ENCODE measurements at places on chromosomes 7 and 10.

- no peak for DNase-seq
These were observed 15.3 kb downstream of the ST7 start for GRCh38 chr7:116968631-116969030.

DNA sequence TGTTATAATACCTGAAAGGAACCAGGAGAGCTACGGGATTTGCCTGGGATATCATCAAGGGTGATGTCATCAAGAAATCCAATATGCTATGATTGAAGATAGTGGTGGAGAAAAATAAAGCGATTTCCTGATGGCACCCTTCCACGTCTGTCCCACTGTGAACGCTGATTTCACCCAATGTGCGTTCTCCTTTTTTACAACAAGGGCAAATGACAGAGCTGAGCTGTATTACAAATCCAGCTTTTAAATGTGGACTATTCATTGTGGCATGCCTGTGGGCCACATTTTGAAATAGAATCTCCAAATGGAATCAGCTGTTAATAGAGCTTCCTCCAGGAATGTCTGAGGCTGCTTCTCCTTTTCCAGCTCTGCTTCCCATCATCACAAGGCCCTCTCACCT, 23.3 kb downstream of the SLC13A4 start:
- DNase-seq = no peak

GRCh38 chr10:101062232-101063049, 652 bp downstream of the KAZALD1 start:
- DNase-seq = no peak

- DNase-seq = no peak
These were observed 1157.4 kb upstream of the AUTS2 start for GRCh38 chr7:68440866-68441265.

DNA sequence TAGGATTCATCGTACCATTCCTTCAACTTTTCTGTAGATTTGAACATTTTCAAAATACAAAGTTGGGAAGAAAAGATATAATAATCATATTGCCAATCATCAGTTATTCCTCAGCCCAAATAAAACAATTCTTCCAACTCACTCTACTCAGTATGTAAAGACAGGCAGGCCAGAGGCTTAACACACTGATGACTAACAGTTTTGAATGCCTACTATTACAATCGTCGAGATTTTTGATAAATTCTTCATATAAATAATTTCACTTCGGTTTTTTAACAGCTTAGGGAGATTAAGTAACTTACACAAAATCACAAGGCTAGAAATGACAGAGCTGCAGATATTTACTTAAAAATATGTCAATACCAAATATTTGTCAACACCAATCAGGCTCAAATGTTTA, 17.6 kb downstream of the CYTH3 start:
- no peak for DNase-seq

- DNase-seq = no peak
These were observed 808.9 kb downstream of the CCSER2 start for GRCh38 chr10:85137253-85137652.

DNA sequence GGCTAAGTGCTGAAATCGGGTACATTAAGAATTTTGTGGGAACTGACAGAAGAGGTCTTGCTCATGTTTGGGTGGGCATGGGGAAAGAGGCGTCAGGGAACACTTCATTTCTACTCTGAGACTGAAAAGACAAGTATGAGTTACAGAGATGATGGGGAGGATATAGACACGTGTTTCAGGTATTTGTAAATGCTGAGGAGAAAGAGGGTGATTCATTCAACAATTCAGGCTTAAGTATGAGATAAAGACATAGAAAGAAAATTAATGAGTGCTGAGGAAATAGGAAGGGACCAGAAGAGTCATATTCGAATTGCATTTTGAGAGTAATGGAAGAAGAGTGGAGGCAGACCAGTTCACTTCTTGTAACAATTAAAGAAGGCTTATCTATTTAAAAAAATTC, 143.6 kb downstream of the HBP1 start:
- DNase-seq = no peak

DNA sequence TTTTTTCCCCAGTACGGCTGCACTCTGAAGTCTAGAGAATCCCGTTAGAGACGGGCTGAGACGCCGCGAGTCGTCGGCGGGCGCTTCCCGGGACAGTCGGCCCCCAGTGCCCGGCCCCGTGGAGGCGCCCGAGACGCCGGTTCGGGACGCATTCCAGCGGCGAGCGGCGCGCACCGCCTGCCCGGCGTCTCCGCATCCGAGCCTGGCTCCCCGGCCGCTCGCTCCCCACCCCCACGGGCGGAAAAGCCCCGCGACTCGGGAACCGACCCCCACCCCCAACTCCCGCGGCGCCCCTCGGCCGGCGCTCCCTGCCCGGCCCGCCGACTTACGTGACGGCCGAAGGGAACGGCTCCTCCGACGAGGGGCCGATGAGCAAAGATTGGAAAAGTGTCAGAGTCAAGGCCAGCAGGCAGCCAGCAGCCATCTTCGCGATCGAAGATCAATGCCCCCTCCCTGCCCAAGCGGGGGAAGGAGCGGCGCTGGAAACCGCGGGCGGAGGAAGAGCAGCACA, 486 bp downstream of the CACNA2D1 start:
- no peak for DNase-seq

DNA sequence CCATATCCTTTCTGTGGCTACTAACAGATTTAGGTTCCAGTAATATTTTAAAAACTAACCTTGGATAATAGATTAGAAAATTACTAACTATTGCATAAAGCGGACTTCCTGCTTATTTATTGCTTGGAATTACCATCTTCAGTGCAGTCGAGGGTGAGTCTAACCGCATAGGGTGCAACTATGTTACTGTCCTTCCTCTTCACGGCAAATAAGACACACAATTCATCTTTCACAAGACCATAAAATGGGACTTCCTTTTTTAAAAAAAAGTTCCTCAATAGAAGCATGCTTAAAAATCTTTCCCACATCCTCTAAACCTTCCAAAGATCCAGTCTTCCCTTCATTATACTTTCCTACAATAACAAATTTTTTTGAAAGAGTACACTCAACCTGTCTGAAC, 2.1 kb downstream of the SLC25A40 start:
- DNase-seq = no peak

DNA sequence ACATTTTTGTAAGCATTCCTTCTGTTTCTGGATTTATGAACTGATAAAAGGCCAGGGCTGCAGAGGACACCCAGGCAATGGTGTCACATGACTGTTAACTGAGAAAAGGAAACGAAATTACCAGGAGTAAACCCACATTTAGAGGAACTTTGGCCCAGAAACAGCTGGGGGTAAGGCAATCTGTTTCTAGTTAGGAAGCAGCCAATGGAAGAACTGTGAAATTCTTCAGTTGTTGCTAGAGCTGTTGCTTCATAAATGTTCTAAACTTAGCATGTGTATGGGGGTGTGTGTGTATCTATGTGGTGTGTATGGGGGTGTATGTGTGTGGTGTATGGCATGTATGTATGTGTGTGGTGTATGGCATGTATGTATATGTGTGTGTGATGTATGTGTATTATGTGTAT, 11.8 kb upstream of the PDCD4 start:
- DNase-seq = no peak

GRCh38 chr7:94782777-94783176, 124.6 kb upstream of the PPP1R9A start:
- DNase-seq = no peak

DNA sequence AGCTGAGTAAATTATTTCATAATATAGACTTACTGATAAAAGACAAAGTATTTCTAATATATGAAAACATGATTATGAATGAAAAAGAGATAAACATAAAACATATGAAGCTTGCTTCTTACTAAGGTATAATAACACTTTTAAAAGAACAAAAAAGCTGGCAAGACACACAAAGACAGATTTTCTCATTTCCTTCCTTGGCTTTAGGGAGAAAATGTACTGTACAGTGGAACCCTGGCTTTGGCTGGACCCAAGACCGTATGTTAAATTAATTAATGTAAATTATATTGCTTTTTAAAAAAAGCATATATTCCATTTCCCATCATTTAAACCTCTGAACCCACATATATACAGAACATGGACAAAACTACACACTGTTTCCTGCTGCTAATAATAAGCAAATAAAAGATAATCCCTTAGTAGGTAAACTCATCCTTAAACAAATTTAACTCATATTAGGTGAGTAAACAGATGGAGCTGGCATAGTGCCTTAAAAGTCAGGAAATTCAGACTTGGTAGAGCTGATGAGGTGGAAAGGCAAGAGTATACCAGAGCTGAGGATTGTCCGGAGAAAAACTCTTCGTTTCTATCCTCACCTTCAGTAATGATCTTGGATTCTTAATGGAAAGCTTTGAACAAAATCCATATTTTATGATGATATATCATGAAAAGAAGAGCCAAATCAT, 1016.4 kb upstream of the KCND2 start:
- no peak for DNase-seq

DNA sequence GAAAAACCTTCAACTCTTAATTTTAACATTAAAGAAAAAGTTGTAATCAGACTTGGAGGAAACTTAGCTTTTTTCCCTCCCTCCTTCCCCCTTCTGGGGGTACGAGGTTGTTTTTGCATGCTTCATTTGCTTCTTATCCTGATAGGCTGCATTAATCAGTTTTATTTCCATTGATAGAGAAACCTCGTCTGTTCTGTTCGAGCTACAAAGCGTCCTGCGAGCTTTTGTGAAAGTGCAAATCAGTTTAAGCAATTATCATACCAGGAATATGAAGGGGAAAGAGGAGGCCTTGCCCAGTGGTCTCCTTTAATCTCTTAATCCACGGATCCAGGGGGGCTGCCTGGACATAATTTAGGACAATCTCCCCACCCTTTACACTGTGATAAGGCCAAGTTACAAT, 7.5 kb downstream of the EMX2 start:
- no peak for DNase-seq

DNA sequence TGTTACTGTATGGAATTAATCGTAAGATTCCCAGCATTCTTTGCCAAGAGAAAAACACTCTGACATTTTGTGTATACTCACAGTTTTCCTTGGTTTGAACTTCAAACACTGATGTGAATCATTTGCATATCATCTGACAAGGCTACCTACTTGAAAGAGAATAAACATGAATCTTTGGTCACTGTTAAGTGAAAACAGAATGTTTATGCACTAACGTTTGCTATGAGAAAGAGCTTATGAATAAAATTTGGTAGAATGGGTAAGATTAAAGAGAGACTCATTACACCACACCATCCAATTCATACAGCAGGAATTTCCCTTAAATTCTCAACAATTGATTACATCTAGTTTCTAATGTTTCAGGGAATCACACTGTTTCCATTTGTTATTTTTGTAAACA, 46.6 kb downstream of the MACC1 start:
- no peak for DNase-seq

DNA sequence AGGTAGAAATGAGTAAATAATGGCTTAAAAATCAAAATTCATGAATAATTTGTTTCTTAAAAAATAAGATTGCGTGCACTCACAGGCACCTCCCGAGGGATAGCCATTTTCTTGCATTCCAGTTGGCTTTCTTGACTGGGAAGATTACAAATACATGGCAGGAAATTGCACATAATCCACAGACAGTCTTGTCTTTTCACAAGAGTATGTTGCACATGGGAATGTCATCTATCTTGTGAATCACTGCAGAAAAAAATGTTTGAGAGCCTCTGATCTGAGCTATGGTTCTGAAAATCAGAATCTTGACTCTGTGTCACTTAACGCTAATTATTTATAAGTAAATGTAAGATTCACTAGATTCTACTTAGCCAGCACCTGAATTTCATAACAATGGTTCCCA, 74.1 kb upstream of the PRKG1 start:
- no peak for DNase-seq

DNA sequence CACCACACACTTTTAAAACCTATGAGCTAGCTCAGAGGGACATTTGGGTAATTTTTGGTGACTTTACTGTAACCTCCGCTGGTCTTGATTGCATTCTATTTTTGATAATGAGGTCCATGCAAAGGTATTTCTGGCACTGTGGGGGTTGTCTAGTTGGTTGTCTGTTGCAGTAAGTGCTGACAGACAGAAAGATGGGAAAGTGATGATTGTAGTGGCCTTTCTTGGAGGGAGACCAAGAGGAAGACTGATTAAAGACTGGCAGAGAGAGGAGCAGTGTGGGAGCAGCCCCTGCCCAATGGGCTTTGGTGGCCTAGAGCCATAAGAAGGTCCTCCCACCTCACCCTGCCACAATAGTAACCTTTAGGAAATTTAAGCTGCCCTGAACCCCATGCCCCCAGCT, 173.4 kb upstream of the CTBP2 start:
- no peak for DNase-seq

GRCh38 chr7:39272111-39272510, 294.1 kb upstream of the YAE1 start:
- DNase-seq = no peak

DNA sequence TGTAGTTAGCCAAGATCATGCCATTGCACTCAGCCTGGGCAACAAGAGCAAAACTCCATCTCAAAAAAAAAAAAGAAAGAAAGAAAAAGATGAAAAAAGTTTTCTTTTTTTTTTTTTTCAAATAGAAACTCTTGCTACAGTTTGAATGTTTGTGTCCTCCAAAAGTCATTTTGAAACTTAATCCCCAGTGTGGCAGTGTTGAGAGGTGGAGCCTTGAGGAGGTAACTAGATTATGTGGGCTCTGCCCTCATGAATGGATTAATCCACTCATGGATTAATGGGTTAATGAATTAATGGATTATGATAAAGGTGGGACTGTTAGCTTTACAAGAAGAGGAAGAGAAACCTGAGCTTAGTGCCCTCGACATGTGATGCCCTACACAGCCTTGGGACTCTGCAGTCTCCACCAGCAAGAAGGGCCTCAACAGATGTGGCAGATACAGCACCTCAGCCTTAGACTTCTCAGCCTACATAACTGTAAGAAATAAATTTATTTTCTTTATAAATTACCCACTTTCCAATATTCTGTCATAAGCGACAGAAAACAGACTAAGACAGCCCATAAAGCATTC, 25.1 kb downstream of the CPEB3 start:
- DNase-seq = no peak

GRCh38 chr10:127497685-127498084, 51.4 kb upstream of the NPS start:
- no peak for DNase-seq

DNA sequence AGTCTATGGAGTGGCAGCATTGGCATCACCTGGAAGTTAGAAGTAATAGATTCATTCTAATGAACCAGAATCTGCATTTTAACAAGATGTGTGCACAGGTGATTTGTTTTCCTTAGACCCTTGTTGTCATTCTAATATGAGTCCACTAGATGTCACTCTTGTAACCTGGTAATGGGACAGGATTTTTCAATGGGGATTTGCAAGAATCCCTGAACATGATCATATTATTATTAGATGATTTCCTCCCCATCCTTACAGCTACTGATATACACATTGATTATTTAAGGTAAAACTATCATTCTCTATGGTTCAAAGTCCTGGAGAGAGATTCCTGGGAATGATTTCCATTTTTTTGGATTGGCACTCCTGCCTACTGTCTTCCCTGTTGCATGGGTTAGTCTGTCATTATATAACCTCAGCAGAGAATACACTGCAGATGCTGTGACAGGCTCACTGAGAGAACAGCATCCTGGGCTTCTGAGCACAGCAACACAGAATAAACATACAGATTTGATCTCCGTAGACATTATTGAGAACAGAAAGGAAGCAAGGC, 194.9 kb downstream of the SUGCT start:
- DNase-seq = peak; percentile 20

DNA sequence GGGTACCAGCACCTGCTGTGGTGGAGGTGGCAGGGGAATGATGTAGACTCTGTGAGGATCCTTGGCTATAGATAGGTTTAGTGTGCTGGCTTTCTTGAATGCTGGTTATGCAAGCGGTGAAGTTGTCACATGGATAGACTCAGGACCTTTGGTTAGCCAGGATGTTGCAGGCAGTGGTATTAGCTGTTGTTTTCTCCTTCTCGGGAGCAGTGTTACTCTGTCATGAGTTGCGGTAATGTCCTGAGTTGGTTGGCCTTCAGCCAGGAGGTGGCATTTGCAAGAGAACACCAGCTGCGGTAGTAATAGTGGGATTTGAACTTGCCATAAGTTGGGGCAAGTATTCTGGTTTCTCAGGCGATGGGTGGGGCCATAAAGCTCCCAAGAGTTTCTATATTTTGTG, 10.8 kb downstream of the AGK start:
- no peak for DNase-seq

Data from NCI-H187 treated with DMSO at 0.1 percent for 48 hours (cell line).